ENCODE measurements at places on chromosomes 2 and 18.

- DNase-seq, result no peak
Observed at GRCh38 chr2:120476141-120476540, 130.2 kb downstream of the INHBB start.

DNA sequence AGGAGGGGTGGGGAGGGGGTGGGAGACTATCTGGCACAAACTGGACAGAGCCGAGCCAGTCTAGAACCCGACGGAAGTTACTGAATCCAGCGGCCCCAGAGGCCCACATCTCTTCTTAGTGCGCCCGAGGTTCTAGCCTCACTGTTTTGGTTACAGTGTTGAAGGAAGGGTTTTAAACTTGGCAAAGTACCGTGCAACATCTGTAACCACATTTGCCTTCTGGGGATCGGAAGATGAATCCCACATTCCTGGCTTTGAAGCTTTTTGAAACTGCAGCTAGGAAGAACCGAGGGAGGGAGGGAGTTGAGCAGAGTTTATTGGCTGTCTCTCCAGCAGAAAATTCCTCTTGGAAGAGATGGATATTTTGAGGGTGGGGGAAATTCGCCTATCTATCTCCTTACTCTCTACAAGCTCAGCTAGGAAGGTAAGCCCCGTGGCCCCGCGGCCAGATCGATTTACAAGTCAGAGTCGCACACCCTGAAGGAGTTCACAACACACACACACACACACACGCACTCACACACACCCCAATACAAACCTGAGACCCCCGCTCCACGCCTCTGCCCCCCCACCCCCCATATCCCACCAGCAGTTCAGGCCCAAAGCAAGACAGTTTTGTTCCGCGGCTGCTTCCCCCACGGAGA is 1.0 kb downstream of the ACVR1 start:
- peak; percentile 83 for DNase-seq

DNA sequence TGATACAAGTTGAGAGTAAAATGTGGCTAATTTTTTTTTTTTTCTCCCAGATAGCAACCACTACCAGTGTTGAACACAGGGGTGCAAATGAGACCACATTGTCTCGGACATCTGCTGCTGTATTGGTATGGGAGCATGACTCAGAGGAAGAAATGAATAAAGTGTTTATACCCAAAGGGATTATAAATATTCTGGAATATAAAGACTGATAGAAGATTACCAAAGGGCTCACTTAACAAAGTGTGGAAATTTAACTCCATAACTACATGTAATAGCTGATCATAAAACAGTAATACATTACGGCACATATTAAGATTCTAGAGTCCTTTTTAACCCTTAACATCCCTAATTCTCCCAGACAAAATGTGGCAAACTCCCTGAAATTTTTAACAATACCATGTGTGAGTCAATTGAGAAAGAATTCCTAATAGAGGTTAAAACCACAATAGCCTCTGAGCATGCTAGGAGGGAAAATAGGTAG is 1023.0 kb upstream of the ACVR2A start:
- peak; percentile 53 for DNase-seq

- DNase-seq, result no peak
Observed at GRCh38 chr2:116487336-116487735, 1327.2 kb upstream of the DDX18 start.
